ENCODE measurements at places on chromosomes 1 and 21. TPM values are rescaled to one million over a fixed set of nuclear protein-coding genes. Genes with fewer than 3 reads are reported as not detected.

The CHD5 gene
- total RNA-seq: 31.4 TPM

The SUSD4 gene
- 16.7 TPM for total RNA-seq

The FLG2 gene
- total RNA-seq: not detected

The ZBED6 gene
- 4.5 TPM for total RNA-seq

The AMY1B gene
- not detected for total RNA-seq

The OVAAL gene
- total RNA-seq: not detected

The CHI3L1 gene
- not detected for total RNA-seq

The IQGAP3 gene
- 1.2 TPM for total RNA-seq

The PHC2 gene
- total RNA-seq: 35.5 TPM

The CELA3B gene
- total RNA-seq: not detected

The THEM5 gene
- total RNA-seq: not detected

The CD2 gene
- not detected for total RNA-seq

The IGSF21 gene
- 31.0 TPM for total RNA-seq

The OR6N1 gene
- total RNA-seq: not detected

The PERM1 gene
- total RNA-seq: not detected

The CRP gene
- not detected for total RNA-seq

The KRTAP20-2 gene
- total RNA-seq: not detected

The DEDD gene
- total RNA-seq: 21.6 TPM

The ARHGAP30 gene
- 0.82 TPM for total RNA-seq

The TMIGD3 gene
- 1.2 TPM for total RNA-seq

The TACSTD2 gene
- total RNA-seq: under 0.01 TPM

The ACKR1 gene
- total RNA-seq: 0.41 TPM

The CCDC27 gene
- not detected for total RNA-seq

The RXFP4 gene
- not detected for total RNA-seq

The GBP4 gene
- total RNA-seq: 0.82 TPM

The TDRD5 gene
- 2.9 TPM for total RNA-seq

The RCSD1 gene
- total RNA-seq: 4.5 TPM

The TENT5C gene
- 4.9 TPM for total RNA-seq

The PTPRU gene
- 30.2 TPM for total RNA-seq

The PLA2G2E gene
- total RNA-seq: not detected

The FCER1G gene
- 2.0 TPM for total RNA-seq

The CRNN gene
- not detected for total RNA-seq

All from frontal cortex (tissue), 4 donors.